Activated naive CD4-positive, alpha-beta T cell treated with Interleukin-2 at 50 U/mL for 16 hours (primary cell): ENCODE measurements at places on chromosomes 16 and 17.
A peak's percentile ranks its signal among the peaks of the same experiment; 100 is the strongest.

DNA sequence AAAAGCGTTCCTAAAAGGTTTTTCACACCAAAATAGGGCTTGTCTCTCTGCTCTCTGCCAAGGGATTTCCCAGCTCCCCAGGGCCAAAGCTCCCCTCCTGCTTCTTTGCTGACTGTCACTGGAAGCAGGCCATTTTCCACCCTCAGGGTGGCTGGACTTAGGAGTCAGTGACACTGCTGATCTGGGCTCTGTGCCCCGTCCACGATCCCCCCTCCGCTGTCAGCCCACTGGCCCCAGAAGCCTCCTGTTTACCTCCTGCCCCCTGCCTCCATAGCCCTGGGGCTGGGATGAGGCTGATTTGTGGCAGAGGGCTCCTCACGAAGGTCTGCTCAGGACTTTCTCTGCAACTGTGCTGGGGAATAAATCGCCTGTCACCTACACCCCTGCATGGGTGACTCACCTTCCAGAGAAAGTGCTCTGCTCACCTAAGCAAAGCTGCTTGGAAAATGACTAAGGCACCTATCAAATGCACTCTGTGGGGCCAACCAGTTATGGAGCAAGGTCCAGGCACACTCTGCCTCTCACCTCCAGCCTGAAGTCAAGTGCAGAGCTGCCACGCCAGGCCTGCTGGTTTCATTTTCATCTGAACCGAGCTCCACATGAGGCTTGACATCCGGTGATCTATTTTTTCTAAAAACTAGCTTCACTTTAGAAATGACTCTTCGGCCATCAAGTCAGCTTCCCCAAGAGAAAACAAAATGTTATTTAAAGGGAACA is 4.9 kb downstream of the MAP3K14 start:
- peak; percentile 87 for DNase-seq

- DNase-seq, result no peak
Observed at GRCh38 chr17:29257756-29258155, 11.1 kb downstream of the CRYBA1 start.

DNA sequence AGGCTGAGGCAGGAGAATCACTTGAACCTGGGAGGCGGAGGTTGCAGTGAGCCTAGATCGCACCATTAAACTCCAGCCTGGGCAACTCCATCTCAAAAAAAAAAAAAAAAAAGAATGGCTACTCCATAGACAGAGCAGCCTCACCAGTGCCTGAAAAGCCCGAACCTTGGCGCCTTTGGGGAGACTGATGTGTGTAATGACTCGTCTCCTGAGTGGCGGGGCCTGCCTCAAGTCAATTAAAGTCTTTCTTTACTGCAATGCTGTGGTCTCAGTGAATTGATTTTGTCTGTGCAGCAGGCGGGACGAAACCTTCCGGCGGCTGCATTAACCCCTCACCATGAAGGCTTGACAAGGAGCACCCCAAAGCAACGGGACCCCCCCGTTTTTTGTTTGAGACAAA is 3.5 kb upstream of the UQCC4 start:
- DNase-seq, result no peak

GRCh38 chr16:30523768-30524574 is 2.4 kb downstream of the ZNF768 start:
- DNase-seq, result peak; percentile 29

DNA sequence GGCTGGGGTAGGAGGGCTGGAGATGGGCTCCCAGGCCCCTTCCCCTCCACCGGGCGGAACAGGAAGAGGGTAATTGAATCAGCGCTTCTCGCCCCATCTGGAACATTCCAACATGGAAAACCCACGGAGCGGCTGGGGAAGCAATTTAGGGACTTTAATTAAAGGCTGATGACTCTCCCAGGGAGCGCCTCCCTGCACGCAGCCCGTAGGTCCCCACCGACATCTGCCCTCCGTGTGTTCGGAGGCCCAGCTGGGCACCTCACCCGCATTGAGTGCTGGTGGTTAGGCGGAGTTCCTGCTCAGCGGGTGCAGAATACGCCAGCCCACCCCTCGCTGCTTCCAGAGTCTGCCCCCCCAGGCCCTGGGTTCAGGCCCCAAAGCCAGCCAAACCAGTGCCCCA is 10.0 kb downstream of the HS3ST6 start:
- DNase-seq, result no peak

GRCh38 chr17:29870836-29871465 is 59.1 kb downstream of the SSH2 start:
- DNase-seq, result no peak

DNA sequence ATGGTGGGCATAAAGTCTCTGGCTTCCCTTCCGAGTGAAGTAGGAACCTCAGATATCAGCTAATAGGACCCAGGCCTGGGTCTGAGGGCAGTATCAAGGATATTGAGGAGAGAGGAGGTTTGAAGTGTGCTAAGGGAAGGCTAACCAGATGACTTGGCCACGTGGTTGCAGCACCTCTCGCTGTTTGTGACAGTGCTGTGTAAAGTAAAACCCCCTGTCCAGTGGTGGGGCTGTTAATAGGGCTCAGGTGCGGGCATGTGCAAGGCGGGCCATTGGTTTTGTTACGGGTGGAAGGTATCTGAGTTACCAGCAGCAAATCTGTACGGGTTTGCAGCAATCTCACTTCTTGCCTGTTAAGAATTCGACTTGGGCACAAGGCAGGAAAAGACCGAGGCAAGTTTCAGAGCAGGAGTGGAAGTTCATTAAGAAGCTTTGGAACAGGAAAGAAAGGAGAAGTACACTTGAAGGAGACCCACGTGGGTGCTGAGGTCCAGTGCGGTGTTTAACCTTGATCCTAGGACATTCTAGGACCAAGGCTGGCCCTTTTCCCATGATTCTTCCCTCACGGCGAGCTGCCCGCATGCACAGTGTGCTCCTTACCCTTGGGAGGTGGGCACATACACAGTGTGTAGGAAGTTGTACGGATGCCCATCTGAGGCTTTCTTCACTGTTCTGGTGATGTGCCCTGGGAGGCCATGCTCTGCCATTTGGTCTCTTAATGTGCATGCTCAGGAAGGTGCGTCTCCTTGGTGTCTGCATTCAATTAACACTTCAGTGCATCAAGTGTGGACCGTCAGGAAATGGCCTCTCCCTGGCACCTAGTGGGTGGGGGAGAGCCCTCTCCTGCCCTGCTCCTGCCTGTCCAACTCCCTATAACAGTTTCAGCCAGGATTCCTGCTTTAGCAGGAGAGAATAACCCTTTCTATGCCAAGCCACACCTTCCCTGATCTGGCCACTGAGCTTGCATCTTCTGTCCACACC is 20.3 kb downstream of the SGF29 start:
- no peak for DNase-seq
